C1 segment of cervical spinal cord (tissue), 14 donors: ENCODE measurements at places on chromosomes 1 and 21.

DNA sequence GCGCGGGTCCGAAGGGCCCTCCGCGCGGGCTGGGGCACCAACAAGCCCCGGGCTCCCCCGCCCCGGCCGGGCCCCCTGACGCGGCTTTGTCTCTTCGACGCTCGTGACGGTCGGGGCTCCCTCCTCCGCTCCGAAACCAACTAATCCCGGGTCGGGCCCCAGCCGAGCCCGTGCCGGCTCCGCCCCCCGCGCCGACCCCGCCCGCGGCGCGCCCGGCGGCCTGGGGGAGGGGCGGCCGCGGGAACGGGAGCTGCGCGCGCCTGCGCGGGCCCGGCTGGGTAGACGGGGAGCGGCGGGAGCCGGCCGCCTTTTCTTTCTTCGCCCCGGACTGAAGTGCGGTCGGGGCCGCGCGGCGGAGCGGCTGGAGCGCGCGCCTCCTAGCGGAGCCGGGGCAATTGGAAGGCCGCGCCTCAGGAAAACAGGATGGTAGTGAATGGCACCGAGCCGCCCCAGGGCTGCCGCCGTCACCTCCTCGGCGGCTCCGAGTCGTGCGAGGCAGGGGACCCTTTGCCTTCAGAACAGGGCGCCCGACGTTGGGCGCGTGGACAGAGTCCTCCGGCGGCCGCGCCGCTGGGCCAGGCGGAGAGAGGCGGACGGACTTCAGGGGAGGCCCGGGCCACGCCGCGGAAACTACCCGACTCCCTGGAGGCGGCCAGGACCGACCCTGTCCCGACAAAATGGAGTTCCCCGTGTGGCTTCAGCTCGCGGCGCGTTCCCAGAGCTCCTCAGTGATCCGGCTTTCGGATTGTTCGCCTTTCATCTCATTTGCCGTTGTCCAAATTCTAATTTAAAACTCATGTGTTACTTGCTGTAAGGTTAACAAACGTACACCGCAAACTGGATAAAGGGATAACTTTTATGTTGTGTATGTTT is at the start of gene TP53BP2:
Gene TP53BP2, minus strand, starts transcription at position 138 of the 873 bp plus-strand sequence. CDS start 267 bp downstream, outside the sequence.
- DNase-seq: peak; percentile 89

DNA sequence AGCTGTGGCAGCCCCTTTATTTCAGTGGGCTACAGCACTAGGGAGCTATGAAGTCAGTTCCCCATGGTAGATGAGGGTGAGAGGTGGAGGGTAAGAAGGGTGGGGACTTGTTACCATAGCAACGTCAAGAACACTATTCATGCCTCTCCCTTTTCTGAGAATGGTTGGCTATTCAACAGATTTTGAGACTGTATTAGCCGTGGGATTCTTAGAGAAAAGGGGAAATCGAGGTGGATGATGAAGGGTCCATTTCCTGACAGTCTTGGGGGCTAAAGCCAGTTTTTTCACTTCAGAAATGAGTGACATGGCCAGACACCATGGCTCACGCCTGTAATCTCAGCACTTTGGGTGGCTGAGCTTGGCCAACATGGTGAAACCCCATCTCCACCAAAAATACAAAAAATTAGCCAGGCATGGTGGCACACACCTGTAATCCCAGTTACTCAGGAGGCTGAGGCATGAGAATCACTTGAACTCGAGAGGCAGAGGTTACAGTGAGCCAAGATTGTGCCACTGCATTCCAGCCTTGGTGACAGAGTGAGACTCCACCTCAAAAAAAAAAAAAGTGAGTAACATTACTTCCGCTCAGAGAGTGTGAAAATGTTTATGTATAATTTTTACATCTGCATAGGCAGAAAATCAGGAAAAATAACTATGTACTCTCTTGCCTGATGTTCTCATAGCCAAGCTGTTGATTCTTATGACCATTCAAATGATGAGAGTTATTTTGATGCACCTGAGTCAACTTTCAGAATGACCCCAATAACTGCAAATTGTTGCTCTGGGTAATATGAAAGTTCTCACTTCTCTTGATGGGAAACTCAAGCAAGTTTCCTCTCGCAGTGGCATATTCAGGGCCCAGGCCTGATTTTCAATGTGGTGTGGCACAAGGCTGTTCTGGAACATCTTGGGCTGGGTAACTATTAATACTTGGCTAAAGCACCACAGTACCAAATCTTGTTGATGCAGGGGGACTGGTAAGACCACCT is 23.2 kb upstream of the RGSL1 start:
- DNase-seq: no peak

DNA sequence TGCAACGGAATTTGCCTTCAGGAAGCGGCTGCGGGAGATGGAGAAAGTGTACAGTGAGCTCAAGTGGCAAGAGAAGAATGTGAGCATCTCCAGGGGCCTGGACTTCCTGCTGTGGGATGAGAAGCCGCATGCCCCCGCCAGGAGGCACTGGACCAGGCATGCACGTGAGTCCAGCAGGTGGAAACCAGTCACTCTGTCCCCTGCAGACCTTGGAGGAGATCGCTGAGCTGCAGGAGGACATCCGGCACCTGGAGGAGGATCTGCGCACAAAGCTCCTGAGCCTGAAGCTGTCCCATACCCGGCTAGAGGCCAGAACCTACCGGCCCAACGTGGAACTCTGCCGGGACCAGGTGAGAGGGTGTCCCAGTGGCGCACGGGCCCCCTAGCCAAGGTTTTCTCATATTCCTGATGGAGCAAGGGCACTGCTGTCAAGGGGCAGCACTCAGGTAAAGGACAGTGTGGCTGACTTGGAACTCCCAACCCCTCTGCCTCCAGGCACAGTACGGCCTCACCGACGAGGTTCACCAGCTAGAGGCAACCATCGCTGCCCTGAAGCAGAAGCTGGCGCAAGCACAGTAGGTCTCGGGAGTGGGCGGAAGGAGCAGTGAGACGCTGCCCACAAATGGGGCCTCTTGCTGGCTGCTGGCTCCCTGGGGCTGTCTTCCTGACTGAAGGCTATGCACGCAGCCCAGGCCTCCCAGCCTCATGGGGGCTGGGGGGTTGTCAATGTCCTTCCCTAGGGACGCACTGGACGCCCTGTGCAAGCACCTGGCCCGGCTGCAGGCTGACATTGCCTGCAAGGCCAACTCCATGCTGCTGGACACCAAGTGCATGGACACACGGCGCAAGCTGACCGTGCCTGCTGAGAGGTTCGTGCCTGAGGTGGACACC is 1.2 kb upstream of the ADPRS start:
- DNase-seq: no peak

- DNase-seq: no peak
Observed at GRCh38 chr1:6535214-6535613, 19.1 kb downstream of the NOL9 start.

DNA sequence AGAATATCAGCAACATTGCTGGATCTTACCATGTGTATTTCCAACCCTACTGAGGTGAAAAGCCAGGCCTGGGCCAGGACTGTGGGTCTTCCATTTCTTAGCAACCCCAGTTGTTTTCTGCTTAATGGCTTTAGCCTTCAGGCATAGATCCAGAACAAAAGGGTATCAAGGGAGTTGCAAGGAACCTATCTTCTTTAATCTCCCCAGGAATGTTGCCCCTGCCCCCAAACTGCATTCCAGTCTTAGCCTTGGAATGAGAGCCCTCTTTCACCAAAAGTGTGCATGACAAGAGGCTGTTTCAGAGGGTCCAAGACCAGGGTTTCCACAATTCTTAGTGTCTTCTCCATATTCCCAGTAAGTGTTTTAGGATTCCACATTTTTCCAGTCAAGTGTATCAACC is 87.9 kb upstream of the SOX13 start:
- no peak for DNase-seq

DNA sequence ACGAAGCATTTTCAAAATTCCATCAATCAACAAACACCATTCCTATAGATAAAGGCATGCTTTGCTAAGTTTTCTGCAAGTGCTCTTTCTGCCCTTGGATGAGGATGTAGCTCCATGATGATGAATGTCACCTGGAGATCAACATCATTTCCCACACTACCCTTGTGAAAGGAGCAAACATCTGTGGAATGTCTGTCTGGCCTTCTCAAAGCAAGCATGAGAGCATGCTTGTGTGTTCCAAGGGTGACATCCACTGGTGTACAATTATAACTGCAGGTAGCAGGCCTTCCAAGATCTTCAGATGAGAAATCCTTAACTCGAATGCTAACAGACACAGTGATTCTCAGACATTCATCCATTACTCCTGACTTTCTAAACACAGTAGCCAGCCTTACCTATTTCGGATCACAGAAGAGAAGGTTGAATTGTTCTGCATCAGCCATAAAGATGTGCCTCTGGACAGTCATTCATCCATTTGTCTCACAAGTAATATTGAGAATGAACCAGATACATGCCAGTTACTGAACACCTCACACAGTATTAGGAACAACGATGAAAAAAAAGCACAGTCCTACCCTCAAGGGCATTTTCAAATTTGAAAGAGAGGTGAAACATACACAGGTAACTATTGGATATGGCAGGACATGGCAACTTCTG is 162.4 kb downstream of the TPR start:
- DNase-seq: no peak

- DNase-seq: no peak
Observed at GRCh38 chr21:33268737-33269441, 2.7 kb downstream of the IL10RB start.

DNA sequence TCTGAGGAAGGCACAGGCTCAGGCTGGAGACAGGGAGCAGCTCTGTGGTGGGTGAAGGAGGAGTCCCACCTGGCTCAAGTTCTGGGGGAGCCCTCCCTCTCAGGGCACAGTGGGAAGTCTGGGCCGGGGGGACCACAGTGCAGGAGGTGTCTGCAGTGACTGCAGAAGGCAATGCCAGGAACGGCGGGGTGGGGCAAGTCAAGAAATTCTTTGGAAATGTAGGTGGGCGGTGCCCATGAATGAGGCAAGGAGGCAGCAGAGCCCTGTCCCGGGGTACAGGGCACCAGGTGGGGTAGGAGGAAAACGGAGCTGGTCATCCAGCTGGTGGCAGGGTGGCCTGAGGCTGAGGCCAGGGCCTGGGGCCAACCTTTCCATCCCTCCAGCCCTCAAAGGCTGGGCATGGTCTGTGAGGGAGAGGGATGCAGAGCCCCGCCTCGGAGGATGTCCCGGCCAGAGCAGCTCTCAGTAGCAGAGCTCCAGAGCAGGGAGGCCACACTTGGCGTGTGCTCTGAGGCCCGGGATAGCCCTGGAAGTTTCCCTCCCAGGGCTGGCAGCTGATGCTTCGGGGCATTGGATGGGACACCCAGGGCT is 4.7 kb downstream of the TFF3 start:
- no peak for DNase-seq

GRCh38 chr1:162329826-162330225 is 46.8 kb downstream of the SPATA46 start:
- DNase-seq: no peak

DNA sequence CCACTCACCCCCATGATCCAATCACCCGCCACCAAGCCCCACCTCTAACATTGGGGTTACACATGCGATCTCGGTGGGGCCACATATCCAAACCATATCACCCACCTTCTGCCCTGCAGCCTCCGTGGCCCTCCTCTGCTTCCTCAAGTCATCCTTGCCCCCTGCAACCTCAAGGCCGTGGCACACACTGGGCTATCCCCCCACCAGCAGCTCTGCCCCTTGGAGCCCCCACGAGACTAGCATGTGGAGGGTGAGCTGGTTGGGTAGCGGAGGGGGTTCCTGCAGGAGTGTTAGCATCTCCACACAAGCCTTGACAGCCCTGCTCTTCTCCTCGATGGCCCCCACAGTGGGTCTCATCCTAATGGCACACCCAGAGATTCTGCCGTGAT is 100.8 kb downstream of the TOMM20 start:
- DNase-seq: no peak

DNA sequence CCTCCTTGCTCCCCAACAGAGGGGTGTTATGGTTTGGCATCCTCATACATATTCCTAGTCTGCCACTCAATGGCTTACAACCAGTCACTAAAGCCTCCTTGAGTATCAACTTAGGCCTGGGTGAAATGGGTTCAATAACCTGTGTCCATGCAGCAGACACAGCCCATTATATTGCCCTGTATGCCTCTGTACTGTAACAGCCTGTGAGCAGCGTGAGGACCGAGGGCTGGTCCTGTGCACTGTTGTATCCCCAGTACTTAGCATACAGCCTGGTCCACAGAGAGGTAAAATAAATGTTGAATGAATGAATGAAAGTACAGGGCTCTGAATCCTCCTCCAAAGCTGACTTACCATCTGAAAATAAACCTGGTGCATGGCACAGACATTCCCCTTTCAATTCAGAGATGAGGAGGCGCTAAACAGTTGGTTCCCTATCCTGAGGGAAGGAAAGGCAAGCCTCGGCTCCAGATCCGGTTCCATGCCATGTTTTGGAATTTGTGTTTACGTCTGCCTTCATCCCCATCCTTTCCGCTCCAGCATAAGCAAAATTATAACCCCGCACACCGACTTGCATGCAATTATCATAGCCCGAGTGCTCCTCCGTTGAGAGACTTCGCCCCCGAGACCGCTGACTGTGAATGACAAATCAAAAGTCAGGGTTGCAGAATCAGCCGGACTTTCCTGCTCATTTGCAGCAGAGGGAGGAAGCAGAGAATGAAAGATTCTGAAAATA is 45.0 kb upstream of the DNAJC6 start:
- DNase-seq: peak; percentile 47

- no peak for DNase-seq
Observed at GRCh38 chr1:12228979-12229378, 851 bp upstream of the VPS13D start.

DNA sequence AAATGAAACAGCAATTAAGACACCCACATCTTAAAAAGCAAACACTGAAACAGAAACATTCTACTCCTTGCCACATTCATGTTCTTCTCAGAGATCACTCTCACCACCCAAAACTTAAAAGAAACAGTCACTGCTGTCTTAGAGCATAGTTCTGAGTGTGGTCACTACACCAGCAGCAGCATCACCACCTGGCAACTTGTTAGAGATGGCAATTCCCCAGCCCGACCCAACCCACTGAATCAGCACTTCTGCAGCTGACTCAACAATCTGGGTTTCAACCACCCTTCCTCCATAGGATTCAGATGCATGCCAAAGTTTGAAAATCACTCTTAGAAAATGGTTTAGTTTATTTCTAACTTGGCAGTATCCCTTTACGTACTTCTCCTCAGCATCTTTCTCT is 126.1 kb downstream of the CDC42BPA start:
- DNase-seq: no peak

GRCh38 chr1:203690730-203691129 is 64.1 kb downstream of the ATP2B4 start:
- DNase-seq: no peak
